ENCODE measurements at places on chromosomes 1 and 21.

GRCh38 chr1:231064418-231064817, 24.4 kb upstream of the FAM89A start:
- no peak for DNase-seq

DNA sequence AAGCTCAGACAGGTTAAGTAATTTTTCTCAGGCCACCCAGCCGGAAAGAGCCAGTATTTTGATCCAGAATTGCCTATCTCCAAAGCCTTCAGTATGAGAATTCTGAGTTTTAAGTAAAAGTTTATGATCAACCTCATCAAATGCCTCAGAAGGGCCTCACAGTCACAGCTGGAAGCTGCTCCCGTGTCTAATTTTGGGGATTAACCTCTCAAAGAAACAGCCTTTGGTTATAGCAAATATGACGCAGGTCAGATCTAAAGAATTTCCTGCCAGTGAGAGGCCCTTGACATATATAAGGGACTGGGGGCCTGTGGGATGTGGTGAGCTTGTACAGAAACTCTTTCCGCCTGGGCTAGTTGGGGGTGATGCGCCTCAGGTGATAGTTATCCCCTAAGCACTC, 2.3 kb downstream of the EXTL1 start:
- DNase-seq = no peak

GRCh38 chr1:24468685-24469316, 33.8 kb upstream of the RCAN3 start:
- no peak for DNase-seq

DNA sequence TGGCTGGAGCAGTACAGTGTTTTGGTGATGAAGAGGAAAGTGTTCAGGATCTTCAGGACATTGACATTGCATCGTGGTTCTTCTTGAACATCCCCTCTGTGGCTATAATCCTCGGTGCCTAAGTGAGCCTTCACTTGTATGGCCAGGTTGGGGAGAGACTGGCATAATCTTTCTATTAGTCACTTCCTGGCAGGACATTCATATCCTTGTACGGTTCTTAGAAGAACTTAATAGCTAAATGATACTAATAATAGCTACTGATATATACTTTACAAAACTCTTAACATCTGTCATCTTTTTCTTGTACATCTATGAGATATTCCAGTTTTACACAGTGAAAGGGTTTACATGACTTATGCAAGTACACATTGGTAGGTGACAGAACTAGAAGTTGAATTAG, 35.8 kb downstream of the CELF3 start:
- DNase-seq = no peak

DNA sequence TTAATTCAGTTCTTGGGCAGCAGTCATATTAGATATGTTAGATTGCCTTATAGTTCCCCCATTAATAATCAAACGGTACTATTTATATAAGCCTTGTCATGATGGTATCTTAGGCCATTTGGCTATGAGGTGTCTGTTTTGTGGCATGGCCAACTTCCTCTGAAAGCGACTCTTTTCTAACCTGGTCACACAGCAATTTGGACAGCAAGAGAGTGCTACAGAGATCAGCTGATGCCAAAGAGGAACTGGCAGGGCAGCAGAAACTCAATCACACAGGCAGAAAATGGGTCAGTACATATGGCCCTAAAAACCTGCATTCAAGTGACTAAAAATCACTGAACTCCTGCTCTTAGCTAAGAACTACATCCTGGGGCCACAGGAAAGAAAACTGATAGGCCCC, 13.4 kb upstream of the MUTYH start:
- no peak for DNase-seq

DNA sequence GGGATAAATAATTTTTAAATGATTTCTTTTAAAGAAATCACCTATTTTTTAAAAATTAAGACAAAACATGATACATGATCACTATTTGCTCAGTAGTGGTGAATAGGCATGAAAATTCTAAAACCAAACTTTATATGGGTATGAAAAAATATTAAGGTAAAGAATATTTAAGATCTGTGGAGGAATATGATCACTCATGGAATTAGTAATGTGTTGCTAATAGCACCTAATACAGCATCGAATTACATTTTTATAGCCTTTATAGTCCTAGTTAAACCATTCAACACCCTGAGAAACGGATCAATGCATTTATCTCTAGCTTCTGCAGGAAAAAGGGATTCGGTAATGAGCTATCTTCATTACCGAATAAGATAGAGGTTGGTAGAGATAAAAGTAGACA, 373.9 kb downstream of the LRRIQ3 start:
- DNase-seq = no peak

GRCh38 chr1:31084782-31085569, 19.5 kb upstream of the PUM1 start:
- no peak for DNase-seq

DNA sequence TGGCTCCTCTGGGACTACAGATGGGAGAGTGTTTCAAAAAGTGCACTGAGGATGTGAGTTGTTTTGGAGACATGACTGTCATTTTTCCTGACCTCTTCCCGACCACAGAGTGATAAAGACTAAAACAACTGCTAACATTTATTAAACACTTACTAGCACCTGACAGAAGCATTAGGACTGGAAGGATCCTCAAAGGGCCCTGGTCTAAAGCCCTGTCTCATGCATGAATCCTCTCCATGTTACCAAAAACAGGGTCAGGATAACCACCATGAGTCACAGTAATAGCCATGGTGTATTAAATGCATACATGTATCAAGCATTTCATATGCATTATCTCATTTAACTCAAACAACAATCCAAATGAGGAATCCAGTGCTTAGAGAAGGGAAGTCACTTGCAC, 11.5 kb downstream of the CYB5RL start:
- no peak for DNase-seq

- no peak for DNase-seq
Measured at GRCh38 chr1:203028784-203029553, 2.7 kb downstream of the PPFIA4 start.
